Large intestine (tissue), 12 donors: ENCODE measurements at places on chromosomes 6 and 20.

DNA sequence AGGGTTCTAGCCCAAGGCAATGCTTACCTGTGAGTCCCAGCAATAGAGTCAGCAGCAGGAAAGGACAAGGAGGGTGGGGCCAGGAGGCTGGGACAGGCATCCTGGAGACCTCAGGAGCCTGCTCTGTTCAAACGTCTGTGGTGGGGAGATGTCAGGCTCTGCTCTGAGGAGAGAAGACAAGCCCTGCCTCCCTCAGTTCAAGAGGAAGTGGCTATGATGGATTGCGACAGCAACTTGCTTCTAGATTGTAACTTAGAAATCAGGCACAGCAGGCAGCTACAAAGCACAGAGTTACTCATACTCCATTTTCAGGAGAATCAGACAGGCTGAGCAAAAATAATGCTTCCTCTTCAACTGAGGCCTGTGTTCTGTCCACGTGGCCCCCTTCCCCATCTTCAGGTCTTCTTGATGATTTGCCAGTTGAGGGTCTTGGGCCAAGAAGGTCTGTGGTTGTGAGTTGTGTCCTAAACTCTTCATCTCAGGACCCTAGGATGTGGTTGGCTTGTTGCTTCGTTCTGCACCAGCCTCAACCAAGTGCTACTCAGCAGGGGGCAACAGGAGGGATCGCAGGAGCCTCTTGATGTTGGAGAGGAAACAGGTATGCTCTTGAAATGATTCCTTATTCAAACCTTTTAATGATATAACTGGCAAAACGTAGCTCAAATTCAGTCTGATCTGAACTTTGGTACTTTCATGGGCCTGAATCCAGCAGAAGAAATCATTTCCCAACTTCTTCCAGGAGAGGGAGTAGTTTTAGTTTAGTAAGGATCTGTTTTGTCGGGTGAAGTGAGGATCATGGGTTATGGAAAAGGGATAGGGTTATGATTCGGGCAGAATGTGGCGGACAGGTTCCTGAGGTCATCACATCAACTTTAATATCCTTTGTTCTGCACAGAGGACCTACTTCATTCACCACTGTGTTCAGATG lies 31.0 kb downstream of the SIRPB1 start:
- DNase-seq, result no peak

- DNase-seq, result no peak
Observed at GRCh38 chr20:60867589-60867988, 384.5 kb upstream of the CDH4 start.

DNA sequence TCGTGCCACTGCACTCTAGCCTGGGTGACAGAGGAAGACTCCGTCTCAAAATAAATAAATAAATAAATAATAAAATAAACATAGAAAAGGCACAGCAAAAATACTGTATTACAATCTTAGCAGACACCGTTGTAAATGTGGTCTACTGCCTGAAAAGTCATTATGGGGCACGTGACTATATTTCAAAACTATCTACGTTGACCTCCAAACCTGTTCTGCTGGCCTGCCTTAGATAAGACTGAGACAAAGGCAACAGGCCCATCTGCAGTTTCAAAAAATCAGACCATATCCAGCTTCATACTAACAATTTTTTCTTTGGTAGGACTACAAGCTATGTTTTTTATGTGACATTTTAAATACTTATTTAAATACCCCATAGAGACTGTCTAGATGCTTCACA lies 59.1 kb downstream of the AGPAT4 start:
- no peak for DNase-seq

GRCh38 chr20:61871913-61872312 lies 193.8 kb downstream of the TAF4 start:
- DNase-seq, result no peak

DNA sequence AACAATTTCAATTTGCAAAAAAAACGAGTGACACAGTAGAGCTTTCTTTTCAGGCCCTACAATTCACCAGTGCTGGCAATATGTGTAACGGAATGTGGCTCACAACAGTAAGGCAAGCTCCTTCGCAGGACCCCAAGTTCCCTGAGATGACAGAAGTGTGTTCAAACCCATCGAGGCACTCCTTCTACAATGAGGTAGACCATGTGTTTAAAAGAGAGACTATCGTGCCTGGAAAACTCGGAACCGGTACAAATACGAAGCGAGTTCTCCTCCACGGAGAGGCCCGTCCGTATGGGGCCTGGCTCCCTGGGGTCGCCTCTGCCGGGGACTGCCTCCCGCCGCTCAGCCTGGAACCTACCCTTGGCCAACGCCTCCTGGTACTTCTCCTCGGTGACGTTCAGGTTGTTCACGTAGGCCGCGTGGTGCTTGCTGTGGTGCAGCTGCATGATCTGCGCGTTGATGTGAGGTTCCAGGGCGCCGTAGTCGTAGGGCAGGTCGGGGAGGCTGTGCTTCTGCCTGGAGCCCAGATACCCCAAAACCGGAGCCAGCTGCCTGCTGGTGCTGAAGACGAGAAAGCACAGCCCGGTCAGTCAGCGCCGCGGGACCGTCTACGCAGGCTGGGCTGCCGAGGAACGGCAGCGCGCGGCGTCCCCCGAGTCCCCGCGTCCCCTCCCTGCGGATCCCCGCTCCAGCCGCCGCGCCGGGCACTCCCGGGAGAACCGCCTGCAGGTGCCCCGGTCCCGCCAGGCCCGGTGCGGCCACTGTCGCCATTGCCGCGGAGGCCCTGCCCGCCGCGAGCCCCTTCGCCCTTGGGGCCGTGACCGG lies 526 bp downstream of the SOD2 start:
- DNase-seq, result peak; percentile 79
